ENCODE measurements at places on chromosomes 3 and 15.

GRCh38 chr3:120659285-120659684, 22.8 kb downstream of the HGD start:
- DNase-seq = no peak

GRCh38 chr3:42020684-42021307, 58.9 kb upstream of the ULK4 start:
- DNase-seq = no peak

DNA sequence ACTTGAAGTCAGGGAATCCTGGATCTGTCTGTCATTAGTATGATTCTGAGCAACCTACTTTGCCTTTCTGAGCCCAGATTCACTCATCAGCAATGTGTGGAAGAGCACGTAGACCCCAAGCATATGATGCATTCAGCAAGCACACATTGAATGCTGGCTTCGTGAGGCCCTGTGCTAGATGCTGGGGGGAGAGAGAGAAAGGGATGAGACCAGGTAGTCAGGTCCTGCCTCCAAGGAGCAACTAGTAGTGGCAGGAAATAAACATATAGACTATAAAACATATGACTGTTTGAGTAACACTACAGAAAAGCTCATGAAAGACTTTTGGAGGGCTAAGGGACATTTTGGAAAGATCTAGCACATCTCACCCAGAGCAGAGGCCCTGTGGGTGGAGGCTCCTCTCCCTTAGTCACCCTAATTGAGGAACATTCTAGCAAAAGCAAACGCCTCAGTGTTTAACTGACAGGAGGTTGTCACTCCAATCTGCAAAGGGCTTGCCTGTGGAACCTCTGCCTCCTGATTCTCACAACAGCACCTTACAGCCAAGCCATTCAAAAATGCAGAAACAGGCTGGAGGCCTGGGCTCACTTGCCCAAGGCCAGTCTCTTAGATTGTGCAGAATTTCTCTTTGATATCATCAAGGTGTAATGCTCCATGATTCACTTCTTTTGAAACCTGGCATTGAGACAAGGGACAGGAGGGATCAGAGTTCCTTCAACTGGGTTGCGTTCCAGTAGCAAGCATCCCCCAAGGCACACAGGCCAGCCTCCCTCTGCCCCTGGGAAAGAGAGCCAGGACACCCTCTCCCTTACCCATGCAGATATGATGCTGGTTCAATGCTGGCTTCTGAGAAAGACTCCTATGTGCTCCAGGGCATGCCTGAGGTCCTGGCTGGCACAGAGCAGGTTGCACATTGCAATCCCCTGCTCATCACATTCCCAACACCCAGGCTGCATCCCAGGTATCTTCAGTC, 26.1 kb downstream of the STARD5 start:
- peak; percentile 49 for DNase-seq

DNA sequence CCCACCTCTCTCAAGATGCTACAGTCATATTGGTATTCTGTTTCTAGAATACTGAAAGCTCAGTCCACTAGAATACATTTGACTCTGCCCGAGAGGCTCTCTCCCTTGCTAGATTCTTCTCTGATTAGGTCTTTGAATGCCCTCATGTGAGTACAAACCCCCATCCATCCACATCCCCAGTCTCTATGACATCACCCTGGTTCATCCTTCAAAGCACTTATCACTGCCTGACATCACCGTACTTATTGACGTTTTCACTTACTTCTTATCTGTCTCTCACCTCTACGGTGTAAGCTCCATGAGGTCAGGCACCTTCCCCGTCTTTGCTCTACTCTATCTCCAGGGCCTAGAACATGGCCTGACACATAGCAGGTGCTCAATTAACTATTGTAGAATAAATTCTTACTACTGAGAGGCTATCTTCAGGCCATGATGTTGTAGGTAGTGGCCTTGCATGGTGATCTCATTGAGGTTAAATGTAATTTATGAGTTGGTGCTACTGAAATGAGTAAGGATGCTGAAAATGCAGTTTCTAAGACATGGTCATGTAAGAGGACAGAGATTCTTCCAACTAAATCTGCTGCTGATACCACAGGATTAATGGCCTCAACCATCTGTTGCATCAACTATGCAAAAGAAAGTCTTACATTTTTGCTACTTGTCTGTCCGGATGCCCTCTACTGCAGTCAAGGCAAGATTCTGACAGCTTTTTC, 26.8 kb downstream of the EOGT start:
- no peak for DNase-seq

DNA sequence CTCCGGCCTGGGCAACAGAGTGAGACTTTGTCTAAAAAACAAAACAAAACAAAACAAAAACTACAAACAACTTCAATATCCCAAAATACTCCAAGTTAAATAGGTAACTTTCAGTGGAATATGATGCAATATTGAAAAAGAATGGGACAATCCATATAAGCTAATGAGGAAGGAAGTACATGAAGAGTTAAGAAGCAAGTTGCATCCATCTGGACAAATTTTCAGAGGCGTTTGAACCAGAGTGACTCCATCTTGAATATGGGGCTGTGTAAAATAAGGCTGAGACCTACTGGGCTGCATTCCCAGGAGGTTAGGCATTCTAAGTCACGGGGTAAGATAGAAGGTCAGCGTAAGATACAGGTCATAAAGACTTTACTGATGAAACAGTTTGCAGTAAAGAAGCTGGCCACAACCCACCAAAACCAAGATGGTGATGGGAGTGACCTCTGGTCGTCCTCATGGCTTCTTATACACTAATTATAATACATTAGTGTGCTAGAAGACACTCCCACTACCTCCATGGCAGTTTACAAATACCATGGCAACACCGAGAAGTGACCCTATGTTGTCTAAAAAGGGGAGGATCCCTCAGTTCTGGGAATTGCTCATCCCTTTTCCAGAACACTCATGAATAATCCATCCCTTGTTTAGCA, 58.1 kb upstream of the LCTL start:
- no peak for DNase-seq

- no peak for DNase-seq
Observed at GRCh38 chr3:67334588-67334987, 319.8 kb downstream of the SUCLG2 start.

DNA sequence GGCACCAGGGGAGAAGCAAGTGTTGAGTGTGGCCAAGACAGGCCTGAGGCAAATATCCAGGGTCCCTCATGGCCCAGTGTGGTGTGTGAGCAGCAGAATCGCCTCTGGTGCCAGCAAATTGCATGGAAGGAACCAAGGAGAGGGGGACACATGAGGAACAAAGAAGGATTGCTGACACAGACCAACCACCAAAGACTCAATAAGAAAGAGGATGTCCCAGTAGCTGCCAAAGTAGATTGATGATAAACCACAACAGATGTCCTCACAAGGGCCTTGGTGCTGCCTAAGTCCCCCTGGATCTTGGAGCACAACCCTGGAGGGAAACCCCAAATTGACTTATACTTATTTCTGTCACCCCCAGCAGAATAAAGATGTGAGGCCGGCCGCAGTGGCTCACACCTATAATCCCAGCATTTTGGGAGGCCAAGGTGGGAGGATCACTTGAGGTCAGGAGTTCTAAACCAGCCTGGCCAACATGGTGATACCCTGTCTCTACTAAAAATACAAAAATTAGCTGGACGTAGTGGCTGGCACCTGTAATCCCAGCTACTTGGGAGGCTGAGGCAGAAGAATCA, 10.6 kb downstream of the SRGAP3 start:
- no peak for DNase-seq

DNA sequence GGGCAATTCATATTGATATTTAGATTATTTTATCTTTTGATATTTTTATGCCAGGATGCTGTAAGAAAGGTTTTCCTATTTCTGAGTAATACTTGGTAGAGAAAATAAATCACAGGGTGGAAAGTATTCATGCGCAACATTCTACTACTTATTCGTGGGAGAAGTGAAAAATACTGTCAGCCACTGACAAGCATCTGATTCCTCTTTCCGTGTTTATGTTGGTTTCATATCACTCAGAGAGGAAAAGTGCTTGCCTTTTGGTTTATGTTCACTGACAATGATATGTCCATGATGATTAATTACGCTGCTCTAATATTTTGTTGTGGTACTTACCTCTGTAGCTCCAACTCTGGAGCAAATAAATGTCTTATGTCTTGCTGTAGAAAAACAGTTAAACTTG, 429.4 kb downstream of the EDEM1 start:
- no peak for DNase-seq

GRCh38 chr15:53203454-53203853, 413.3 kb upstream of the ONECUT1 start:
- no peak for DNase-seq

GRCh38 chr3:174346141-174346540, 513.0 kb upstream of the NAALADL2 start:
- no peak for DNase-seq

DNA sequence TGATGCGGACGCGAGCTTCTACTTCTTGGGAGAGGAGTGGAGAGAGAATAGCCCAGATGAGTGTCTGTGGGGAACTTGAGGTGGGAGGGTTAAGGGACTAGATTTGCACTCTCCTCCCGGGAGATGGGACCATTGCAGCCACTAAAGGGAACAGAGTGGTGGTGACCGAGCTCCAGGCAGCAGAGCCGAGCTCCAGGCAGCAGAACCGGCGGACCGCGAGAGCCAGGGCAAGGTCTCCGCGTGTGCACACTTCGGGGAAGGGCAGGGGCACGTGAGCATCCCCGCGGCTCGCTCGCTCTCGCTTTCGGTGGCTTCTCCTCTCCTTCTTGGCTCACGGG, 1.1 kb downstream of the IGDCC3 start:
- no peak for DNase-seq

- DNase-seq = no peak
Observed at GRCh38 chr15:66298803-66299251, 5.5 kb downstream of the DIS3L start.

DNA sequence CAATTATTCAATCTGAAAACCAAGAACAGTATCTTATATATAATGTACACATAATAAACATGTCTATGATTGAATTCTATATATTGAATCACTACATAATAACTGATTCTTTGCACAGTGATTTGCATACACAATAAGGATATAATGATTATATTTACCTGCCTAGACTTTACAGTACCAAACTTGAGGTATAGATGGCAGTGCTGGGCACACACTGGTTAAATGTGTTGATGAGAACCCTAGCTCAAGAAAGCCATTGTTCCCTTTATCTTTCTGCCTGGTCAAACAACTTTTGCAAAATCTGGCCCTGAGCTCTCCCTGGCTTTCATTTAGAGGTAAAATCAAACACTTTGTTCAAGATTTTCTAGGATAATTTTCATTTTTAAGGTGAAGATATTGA, 697.7 kb downstream of the TUSC7 start:
- DNase-seq = no peak

GRCh38 chr3:54122324-54123002, at the start of gene CACNA2D3:
TSS of gene CACNA2D3 (plus strand) at chr3:54122552.
- no peak for DNase-seq

GRCh38 chr3:136464502-136464901, 214.4 kb downstream of the PCCB start:
- DNase-seq = no peak

DNA sequence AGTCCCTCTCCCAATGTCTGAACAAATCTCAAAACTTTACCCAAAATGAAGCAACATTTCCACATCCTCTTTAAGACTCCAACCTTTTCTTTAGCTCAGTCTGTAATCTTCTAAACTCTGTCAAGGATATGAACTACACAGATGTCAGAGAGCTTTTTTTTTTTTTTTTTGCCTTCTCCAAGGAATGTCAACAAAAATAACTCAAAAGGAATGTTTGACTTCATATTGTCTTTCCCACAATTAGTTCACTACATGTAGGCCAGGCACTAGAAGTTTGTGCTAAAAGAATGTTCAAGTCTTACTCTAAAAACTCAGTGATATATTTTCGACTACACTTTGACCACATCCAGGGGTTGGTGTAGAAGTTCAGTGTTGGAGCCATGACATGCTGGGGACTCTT, 37.1 kb downstream of the ADAMTS9 start:
- DNase-seq = no peak

- DNase-seq = no peak
Observed at GRCh38 chr3:24123596-24123995, 178.5 kb downstream of the NR1D2 start.

DNA sequence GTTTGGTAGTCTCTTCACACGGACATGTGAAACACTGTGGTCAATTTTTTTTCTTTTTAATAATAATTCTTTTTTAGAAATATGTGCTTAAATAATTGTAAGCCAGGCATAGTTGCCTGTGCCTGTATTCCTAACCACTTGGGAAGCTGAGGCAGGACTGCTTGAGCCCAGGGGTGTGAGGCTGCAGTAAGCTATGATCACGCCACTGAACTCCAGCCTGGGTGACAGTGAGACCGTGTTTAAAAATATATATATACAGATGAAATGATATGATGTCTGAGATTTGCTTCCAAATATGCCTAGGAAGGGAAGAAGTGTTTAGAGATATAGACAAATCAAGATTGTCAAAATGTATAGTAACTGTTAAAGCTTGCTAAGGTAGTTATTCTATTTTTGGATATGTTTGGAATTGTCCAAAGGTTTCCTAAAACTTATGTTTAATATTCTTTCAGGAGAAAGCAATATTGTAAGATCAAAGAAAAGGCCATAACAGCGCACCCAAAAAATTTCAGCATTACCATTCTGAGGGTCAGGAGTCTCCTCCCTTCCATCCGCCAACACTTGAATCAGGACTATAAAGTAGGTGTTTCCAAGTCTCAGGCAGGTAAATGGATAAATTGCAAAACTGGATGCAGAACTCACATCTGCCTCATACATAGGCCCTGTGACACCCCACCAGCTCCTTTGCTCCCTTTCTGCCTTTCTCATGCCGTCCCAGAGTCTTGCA, 532 bp upstream of the SELENOT start:
- DNase-seq = no peak

DNA sequence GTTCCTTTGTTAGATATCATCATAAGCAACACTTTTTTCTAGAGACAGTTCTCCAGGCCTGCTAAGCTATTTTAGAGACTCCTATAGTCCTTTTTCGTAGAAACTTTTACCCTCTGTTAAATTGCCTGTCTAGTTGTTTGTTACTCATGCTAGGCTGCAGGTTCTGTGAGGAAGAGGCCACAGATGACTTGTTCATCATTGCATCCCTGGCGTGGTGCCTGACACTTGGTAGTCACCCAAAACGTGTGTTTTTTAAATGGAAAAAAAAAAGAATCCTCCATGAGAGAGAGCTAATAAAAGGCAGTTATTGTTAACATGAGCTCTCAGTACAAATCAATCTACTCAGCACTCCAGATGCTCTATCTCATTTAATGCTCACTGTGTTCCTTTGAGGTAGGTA, 35.1 kb downstream of the CCDC54 start:
- no peak for DNase-seq

- peak; percentile 69 for DNase-seq
Observed at GRCh38 chr15:92095693-92096092, 242.2 kb downstream of the SLCO3A1 start.
